ENCODE measurements at places on chromosomes 13 and 19. TPM values are rescaled to one million over a fixed set of nuclear protein-coding genes. Genes with fewer than 3 reads are reported as not detected.
A peak's percentile ranks its signal among the peaks of the same experiment; 100 is the strongest.

GRCh38 chr19:30557927-30558557, 185.9 kb downstream of the ZNF536 start:
- DNase-seq, result no peak

DNA sequence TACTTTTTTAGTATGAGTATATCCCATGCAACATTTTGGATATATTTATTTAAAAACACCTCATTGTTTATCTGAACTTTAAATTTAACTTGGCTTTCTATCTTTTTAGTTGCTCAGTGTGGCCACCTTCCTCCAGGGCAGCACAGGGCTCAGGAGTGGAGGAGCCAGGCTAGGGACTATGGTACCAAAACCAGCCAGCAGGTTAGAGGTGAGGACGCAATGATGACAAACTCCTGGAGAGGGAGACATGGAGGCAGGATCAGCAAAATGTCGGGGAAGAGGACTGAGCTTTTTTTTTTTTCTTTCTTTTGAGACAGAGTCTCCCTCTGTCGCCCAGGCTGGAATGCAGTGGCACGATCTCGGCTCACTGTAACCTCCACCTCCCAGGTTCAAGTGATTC, 29.6 kb upstream of the CALM3 start:
- DNase-seq, result peak; percentile 31

- DNase-seq, result peak; percentile 63
Measured at GRCh38 chr19:18349524-18350128, 9.2 kb downstream of the PGPEP1 start.

The VSTM2B gene
- not detected for total RNA-seq

The PEAK3 gene
- not detected for total RNA-seq
